Neural cell (in vitro differentiated cells): ENCODE measurements at places on chromosomes 11 and 22. TPM values are rescaled to one million over a fixed set of nuclear protein-coding genes. Genes with fewer than 3 reads are reported as not detected.

MS4A6E gene
- not detected in 2 replicates for polyA plus RNA-seq

STX5 gene
- 28.5 and 30.5 TPM in 2 replicates for polyA plus RNA-seq

HIPK3 gene
- 12.4 and 25.5 TPM in 2 replicates for polyA plus RNA-seq

DEPDC7 gene
- polyA plus RNA-seq, result 1.3 and 3.3 TPM in 2 replicates

GDPD4 gene
- not detected in 2 replicates for polyA plus RNA-seq

CD248 gene
- not detected in 2 replicates for polyA plus RNA-seq

IGSF22 gene
- 0.68 and 0.90 TPM in 2 replicates for polyA plus RNA-seq

SCGB1D2 gene
- not detected in 2 replicates for polyA plus RNA-seq

PATE4 gene
- polyA plus RNA-seq, result not detected in 2 replicates

PRODH gene
- polyA plus RNA-seq, result 0.08 and 0.31 TPM in 2 replicates

RGL4 gene
- polyA plus RNA-seq, result not detected in 2 replicates

PAMR1 gene
- 0.48 and 0.56 TPM in 2 replicates for polyA plus RNA-seq

MYBPC3 gene
- polyA plus RNA-seq, result not detected in 2 replicates
